Fibroblast of lung (primary cell): ENCODE measurements at places on chromosomes 11 and 22. TPM values are rescaled to one million over a fixed set of nuclear protein-coding genes. Genes with fewer than 3 reads are reported as not detected.
A peak's percentile ranks its signal among the peaks of the same experiment; 100 is the strongest.

DNA sequence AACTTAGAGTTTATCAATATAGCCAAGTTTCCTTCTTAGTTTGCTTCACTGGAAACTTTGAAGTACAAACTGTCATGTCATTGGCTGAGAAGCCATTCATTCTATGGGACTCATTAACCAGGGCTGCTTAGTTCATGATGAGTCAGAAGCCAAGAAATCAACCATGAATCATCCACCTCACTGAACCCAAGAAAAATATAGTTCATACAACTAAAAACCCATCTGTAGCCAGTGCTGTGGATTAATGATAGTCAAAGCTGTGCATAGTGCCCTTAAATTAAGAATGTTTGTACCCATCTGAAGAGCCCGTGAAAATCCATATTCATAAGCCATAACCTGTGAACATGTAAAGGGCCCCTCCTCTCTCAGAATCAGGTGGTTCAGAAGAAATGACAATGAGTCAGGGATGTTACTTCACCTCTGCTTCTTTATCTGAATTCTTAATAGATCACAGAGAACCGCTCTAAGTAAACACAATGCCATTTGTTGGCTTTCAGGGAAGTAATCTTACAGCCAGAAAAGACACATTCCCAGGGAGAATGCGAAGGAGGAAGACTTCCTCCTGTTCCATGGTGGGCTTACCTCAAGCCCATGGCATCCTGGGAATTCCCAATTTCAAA lies 25.4 kb downstream of the MMP20 start:
- DNase-seq = peak; percentile 96

DNA sequence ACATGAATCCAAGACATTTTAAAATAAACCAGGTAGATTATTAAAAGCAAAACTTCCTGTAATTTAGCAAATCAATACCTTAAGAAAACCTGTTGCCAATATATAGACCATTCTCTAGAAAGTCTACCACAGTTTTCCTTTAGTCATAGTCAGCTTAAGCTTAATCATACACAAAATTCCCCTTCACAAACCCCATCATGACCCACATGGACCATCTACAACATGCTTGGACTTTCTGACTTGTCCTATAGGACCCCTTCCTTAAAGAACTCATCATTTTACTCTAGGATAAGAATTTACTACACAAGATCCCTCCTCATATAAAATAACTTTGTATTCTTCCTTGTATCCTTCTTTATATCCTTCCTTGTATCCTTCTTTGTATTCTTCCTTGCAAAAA lies 16.2 kb upstream of the RNASEH2C start:
- DNase-seq = no peak

DNA sequence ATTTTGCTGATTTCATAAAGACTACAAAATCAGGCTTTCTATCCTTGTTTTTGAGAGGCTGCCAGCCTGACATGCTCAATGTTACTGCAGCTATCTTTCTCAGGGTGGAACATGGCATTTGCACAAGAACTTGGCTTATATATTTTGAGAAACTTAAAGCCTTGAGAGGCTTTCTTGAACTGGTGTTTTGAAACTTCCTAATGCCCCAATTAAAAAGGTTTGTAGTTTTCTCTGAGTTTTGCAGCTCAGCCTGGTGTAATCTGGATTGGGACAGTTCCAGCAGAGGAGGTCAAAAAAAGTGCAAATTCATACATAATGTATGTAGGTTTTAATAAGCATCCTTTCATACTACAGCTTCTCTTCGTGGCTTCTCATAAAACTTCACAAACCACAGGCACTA lies 223.4 kb downstream of the FAM76B start:
- DNase-seq = peak; percentile 49

MS4A7 gene
- 0.26 TPM in 1 of 2 replicates, not detected in the other for total RNA-seq
